Fibroblast of skin of right biceps (primary cell): ENCODE measurements at places on chromosomes 16 and 17.

DNA sequence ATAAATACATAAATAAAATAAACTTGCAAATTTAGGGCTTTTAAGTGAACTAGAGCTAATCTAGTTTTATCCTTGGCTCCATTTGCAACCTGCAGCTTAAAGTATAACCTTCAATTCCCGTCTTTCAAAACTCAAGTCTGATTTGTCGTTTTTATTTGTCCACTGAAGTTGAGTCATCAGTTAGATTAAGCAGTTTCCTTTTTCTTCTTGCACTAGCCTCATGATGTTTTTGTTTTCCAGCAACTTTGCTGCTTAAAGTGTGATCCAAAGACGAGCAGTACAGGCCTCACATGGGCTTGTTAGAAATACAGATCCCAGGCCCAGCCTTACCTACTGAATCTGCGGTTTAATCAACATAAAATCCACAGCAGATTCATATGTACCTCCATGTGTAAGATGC lies 13.8 kb downstream of the ARSG start:
- DNase-seq, result no peak

DNA sequence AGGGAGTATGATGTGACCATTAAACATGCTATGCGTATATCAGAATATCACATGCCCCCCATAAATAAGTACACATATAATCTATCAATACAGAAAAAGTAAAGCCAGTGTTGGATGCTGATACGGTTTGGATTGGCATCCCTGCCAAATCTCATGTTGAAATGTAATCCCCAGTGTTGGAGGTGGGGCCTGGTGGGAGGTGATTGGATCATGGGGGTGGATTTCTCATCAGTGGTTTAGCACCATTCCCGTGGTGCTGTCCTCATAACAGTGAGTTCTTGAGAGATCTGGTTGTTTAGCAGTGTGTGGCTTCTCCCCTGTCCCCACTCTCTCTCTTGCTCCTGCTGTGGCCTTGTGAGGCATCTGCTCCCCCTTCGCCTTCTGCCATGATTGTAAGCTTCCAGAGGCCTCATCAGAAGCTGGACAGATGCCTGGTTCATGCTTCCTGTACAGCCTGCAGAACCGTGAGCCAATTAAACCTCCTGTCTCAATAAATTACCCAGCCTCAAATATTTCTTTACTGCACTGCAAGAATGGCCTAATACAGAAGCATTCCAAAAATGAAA lies 88.9 kb downstream of the AATF start:
- DNase-seq, result peak; percentile 18

GRCh38 chr17:34720760-34721159 lies 141.4 kb downstream of the TMEM132E start:
- DNase-seq, result no peak

DNA sequence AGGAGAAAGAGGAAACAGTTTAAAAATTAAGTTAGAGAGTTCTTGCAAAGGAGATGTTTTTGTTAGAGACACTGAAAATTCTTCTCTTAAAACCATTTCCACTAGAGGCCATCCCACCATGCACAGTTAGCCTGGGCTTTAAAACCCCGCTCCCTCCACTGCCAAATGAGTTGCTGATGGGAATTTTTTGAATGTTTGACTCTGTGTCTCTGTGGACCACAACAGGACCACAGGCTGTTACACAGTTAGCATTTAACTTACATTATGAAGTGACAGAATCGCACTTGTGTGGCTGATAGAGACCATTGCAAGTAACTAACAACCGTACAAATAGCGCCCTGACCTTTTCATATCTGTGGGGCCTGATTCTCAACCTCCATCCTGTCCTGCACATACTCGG lies 74.7 kb upstream of the TBX2 start:
- no peak for DNase-seq

- no peak for DNase-seq
Observed at GRCh38 chr17:63071797-63072196, 105.8 kb downstream of the TANC2 start.

GRCh38 chr17:21025451-21025850 lies 17.4 kb downstream of the USP22 start:
- DNase-seq, result peak; percentile 82

DNA sequence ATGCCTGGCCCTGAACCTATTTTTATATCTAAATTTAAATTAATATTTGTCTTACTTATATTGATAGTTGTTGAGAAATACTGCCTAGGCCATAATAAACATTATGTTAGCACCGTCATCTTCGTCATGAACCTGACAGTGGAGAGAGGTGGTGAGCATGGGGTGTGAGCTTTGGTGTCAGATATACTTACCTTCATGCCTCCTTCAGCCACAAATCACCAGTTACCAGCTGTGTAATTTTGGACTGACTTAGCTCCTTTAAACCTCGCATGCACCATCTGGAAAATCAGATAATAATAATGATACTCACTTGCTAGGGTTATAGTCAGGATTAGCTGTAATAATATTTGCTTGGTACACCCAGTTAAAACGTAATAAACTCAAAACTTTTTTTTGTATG lies 35.0 kb downstream of the SNX29 start:
- DNase-seq, result no peak

- DNase-seq, result peak; percentile 65
Observed at GRCh38 chr17:57999496-58000017, 7.5 kb downstream of the SRSF1 start.

DNA sequence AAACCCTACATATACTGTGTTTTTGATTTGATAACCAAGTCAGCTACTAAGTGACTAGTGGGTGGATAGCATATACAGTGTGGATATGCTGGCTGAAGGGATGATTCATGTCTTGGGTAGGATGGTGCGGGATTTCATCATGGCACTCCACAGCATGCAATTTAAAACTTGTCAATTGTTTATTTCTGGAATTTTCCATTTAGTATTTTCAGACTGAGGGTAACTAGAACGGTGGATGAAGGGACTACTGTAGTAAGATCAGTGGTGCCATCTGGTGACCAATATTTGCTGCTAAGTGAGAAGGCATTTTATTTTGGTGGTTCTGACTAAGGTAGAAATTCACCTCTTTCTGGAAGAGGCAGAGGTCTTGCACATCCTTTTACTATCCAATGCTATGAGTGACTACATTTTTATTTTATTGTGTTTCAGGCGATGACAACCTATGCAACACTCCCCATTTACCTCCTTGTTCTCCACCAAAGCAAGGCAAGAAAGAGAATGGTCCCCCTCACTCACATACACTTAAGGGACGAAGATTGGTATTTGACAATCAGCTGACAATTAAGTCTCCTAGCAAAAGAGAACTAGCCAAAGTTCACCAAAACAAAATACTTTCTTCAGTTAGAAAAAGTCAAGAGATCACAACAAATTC lies 3.1 kb downstream of the CDC6 start:
- peak; percentile 84 for DNase-seq

DNA sequence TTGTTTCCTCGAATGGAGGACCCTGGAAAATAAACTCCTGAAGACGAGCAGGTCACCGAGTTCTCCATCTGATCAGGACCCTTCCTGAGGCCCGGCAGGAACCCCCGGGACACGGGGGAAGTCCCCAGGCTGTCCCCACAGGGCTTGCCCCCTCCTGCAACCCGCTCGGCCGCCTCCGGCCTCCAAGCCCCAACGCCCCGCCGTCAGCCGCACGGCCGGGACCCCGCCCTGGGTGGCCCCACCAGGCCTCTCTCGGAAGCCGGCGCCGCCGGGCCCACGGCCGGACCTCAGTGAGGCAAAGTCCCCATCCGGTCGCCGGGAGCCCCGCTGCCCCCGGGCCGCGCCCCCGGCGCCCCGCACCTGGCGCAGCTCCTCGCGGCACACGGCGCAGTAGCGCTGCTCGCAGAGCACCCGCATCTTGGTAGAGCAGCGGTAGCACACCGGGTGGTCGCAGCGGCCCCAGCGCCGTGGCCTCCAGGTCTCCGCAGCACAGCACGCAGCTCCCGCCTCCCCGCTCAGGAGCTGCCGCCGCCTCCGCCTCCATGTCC lies 383 bp downstream of the ZNF598 start:
- DNase-seq, result no peak

- DNase-seq, result no peak
Observed at GRCh38 chr16:74503412-74503811, 82.1 kb upstream of the CLEC18B start.

- no peak for DNase-seq
Observed at GRCh38 chr17:77147357-77147801, 6.6 kb downstream of the SEC14L1 start.

GRCh38 chr17:59561042-59561441 lies 4.4 kb upstream of the DHX40 start:
- DNase-seq, result peak; percentile 4

DNA sequence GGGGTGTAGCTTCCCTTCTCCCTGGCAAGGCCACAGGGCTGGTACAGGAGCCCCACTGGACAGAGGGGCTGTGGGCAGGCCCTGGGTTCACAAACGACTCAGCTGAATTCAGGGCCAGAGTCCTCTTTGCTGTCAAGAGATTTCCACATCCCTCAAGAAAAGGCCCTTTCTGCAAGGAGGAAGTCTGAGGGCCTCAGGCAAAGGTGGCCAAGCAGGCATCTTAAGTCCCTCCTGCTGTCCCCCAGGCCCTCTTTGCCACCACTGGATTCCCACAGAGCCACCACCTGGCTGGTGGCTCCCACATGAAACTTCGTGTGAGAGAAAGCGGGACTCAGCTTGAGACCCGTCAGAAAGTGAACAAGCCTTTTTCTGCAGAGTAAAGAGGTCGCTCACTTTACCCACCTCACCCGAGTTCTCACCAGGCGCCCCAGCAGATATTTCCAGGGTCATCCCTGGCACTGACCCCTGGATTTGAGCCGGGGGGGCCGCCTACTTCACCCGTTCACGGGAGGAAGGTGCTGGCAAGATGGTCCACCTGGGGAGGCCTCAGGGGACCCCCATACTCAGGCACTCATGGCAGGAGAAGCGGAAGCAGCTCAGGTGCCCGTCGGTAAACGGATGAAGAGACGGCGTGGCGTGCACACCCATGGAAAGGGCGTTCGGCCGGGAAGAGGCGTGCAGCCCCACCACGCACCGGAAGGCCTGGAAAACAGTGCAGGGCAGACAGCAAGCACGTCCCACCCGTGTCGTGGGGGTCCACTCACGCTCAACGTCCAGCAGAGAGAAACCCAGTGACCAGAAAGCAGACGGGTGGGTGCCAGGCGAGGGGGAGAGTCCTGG lies 3.6 kb downstream of the RNF166 start:
- DNase-seq, result no peak

DNA sequence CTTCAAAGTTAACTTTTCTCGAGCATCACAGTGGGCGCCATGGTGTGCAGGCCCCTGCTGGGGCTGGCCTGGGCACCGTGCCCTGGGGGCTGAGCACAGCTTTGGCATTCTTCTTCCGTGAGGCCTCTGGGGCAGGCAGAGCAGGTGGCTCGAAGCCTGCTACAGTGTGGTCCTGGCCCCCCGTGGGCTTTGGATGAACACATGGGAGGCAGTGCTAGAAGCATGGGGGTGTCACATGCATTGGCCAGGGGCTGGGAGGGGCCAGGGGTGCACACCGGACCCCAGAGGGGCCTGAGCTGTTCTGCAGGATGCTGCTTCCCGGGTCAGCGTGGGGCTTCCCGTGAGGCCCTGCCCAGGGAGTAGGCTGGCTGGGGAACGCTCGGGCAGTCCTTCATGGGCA lies 12.1 kb upstream of the C16orf74 start:
- DNase-seq, result no peak

DNA sequence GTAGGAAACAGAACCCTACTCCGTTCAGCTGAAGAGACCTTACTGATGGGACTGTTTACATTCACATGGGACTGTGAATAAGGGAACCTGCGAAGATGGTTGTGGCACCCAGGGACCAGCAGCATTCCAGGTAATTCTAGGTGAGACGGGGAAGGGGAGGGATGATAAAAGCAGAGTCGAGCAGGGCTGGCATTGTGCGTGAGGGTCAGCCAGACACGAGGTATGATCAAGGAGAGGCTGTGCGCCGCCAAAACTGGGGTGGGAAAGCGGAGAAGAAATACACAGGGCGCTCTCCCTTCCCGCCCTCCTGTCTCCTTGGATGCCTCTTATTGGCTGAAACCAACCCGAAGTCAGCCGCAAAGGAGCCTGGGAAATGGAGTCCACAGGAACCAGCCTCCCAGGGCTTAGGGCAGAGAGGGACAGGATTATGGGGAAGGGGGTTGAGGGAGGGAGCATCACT lies 38.4 kb upstream of the CSNK2A2 start:
- peak; percentile 61 for DNase-seq

- DNase-seq, result no peak
Observed at GRCh38 chr17:34651402-34651811, 72.0 kb downstream of the TMEM132E start.

DNA sequence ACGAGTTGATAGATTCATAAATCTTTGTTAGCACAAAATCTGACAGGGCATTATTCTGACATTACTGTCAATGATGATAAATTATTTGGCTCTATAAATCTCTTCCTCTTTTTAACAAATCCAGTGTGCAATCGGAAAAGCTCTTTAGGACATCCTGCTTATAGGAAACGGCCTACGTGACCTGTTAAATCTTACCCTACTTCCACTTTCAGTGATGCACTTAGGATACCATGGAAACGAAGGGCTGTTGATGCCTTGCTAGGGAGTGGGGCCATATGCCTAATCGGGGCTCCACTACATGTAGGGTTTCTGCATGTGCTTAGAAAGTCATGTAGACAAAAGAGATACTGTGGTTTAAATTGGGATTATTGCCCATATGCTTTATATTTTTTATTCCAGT lies 27.2 kb downstream of the ZNF594 start:
- no peak for DNase-seq

DNA sequence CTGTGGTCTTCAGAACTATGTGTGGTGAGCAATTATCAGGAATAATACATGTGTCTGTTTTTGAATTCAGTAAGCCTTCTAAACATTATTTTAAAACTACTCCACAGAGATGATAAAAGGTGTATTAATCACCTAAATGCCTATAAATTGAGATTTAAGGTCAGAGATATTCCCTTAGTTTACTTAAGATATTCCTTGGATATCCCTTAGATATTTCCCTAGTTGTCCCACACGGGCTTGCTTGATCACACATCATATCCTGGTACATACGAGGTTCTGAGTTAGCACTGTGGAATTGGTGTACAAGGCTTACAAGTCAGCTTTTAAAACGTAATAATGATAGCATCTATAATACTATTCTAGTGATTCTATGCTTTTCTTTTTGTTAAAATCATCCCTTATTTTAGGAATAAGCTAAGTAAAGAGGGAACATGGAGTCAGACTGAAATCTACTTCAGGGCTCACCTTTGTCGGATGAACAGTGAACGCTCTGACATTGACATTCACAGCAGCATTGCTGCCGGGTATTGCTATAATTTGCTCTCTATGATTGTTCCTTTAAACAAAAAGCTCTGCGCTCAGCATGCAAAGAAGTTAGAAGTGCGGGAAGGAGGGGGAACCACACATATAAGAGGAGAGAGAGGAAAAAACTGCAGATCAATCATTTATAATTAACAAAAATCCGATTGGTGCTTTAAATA lies 136.5 kb downstream of the SKAP1 start:
- DNase-seq, result no peak

DNA sequence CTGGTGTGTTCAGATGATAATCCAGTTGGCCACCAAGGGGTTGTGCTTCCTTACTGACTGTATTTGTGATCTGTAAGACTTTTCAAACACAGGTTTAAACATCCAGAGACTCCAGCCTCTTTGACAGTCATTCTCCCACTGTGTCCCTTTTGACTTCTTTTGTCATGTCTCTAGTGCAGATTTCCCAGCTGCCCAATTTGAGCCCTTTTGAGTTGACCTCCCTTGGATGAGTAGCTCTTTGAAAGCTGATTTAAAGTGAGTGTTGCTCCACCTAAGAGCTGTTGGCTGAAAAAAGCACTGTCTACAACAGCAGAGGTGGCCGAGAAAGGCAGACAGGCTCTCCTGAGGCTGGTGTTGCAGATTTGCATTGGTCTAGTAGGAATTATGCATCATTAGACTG lies 188.4 kb upstream of the TBX2 start:
- DNase-seq, result no peak
